ENCODE measurements at places on chromosomes 6 and 20.
A peak's percentile ranks its signal among the peaks of the same experiment; 100 is the strongest.

GRCh38 chr6:84350397-84350796, 123.0 kb upstream of the CEP162 start:
- no peak overlapping the region for H3K4me3 ChIP-seq
- no peaks in the 10 kb centered on the region for H3K4me1 ChIP-seq
- no peaks in the 10 kb centered on the region for H3K36me3 ChIP-seq
- H3K27me3 ChIP-seq: peaks cover 2% of the 10 kb centered on the region
- H3K27ac ChIP-seq: no peak overlapping the region

GRCh38 chr6:110296241-110297025, 61.7 kb downstream of the METTL24 start:
- no peak overlapping the region for H3K27ac ChIP-seq
- H3K27me3 ChIP-seq: peaks cover 16% of the 10 kb centered on the region
- no peaks in the 10 kb centered on the region for H3K36me3 ChIP-seq
- DNase-seq: no peak
- H3K4me3 ChIP-seq: no peak overlapping the region

- no peak overlapping the region for H3K27ac ChIP-seq
- no peaks in the 10 kb centered on the region for H3K36me3 ChIP-seq
- DNase-seq: no peak
- no peaks in the 10 kb centered on the region for H3K27me3 ChIP-seq
- no peaks in the 10 kb centered on the region for H3K4me1 ChIP-seq
- H3K4me3 ChIP-seq: no peak overlapping the region
Measured at GRCh38 chr6:46201702-46202101, 30.9 kb upstream of the ENPP5 start.

DNA sequence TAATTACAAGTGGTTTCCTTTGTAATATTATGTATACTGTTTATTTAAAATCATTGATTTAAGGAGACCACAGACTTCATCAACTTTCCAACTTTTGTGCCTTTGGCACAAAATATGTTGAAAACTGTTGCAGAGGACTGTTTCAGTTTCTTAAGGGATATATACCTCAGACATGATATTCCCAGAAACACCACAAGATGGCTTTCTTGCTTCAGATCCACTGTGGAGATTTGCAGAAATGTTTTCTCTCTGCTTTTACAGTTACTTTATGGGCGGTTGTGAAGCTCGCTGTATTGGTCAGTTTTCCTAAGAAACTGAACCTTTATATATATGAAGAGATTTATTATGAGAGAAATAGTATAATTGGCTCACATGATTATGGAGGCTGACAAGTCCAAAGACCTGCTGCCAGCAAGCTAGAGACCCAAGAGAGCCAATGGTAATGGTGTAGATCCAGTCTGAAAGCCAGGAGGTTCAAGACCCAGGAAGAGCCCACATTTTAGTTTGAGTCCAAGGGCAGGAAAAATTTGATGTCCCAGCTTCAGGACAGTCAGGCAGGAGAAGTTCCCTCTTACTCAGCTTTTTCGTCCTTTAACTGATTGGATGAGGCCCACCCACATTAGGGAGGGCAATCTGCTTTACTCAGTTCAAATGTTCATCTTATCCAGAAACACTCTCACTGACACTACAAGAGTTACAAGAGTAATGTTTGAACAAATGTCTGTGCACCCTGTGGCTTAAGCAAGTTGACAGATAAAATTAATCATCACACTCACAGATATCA, 12.8 kb downstream of the ME1 start:
- DNase-seq: peak; percentile 57
- H3K36me3 ChIP-seq: peaks cover 1% of the 10 kb centered on the region
- no peak overlapping the region for H3K4me3 ChIP-seq

DNA sequence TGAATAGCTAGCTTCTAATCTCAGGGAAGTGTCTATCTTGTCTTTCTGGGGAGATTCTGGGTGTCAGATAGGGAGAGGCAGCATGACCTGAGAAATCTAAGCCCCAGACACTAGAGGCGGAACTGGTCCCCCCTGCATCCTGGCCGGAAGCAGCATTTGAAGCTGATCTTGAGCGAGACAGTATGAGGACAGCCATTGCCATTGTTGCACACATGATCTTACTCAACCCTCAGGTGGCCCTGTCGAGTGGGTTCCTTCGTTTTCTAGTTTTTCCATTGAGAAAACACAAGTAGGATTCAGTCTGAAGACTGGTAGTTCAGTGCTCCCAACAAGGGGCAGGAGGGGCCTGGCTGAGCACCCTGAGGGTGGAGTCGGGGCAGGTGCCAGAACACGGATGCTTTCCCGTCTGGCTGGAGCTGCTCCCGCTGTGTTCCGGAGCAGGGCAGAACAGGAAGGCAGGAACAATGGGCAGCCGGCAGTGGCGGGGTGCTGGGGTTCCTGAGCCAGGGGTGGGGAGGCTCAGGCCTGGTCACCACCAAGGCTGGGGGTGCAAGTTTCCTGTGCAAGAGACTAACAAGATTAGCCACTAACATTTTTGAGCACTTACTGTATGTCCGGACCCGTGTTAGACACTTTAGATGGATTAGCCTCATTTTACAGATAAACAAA, 7.9 kb upstream of the SDCBP2 start:
- peaks cover 2% of the 10 kb centered on the region for H3K27me3 ChIP-seq
- peaks cover 44% of the 10 kb centered on the region for H3K4me1 ChIP-seq
- 0 out of 2 replicates have a peak overlapping the region, but pooled peaks have one; percentile 9 for H3K4me3 ChIP-seq
- DNase-seq: no peak
- H3K36me3 ChIP-seq: peaks cover 15% of the 10 kb centered on the region
- peak overlapping the region; percentile 68 for H3K27ac ChIP-seq

DNA sequence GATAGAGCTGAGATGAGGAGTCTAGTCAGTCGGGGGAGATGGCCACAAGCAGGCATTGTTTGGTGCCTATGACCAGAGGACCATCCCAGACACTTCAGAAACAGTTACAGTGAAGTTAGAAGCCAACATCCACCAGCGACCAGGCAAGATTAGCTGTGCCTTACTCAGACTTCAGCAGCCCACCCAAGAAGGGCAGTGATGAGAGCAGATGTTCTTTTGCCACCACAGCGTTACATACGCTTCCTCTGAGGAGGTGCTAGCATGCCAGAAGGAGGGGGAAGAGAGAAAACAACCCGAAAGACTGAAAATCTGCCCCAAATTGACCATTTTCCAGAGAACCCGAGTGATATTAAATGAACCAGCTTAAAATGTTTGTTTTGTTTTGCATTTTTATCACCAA, 186.8 kb downstream of the PRL start:
- H3K4me1 ChIP-seq: peaks cover 18% of the 10 kb centered on the region
- H3K27me3 ChIP-seq: peaks cover 1% of the 10 kb centered on the region
- DNase-seq: no peak
- no peaks in the 10 kb centered on the region for H3K36me3 ChIP-seq
- H3K27ac ChIP-seq: no peak overlapping the region

Measured in HFFc6 (cell line).